ENCODE measurements at places on chromosomes 16 and 17.

- no peak for DNase-seq
These were observed 31.7 kb downstream of the CDH1 start for GRCh38 chr16:68768771-68769170.

GRCh38 chr16:85057948-85058347, 30.4 kb downstream of the KIAA0513 start:
- no peak for DNase-seq

- no peak for DNase-seq
These were observed 78.0 kb upstream of the ZNF750 start for GRCh38 chr17:82917699-82918345.

DNA sequence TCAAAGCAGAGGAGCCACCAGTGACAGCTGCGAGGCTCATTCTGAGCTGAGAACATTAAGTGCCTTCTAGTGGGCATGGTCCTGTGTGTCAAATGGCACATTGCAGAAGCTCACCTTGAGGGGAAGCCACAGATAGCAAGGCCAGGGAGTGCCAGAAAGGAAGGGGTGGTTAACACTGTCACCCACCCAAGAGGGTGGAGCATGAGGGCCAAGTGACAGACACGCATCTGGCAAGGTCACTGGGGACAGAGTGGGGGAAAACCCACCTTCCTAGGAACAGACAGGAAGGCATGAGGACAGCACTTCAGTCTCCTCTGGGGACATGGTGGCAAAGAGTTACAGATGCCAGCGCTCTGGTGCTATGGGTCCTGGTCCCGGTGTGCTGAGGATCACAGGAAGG, 22.1 kb downstream of the NUBP1 start:
- no peak for DNase-seq

- no peak for DNase-seq
These were observed 135.2 kb downstream of the CCDC182 start for GRCh38 chr17:57609878-57610270.
